ENCODE measurements at places on chromosomes 2 and 18. TPM values are rescaled to one million over a fixed set of nuclear protein-coding genes. Genes with fewer than 3 reads are reported as not detected.

Gene THSD7B
- 2.3 TPM for total RNA-seq

Gene NFU1
- 47.3 TPM for total RNA-seq

Gene POTEC
- not detected for total RNA-seq

Gene RNF152
- total RNA-seq = 131 TPM

Gene SERPINB13
- total RNA-seq = not detected

Gene TTL
- total RNA-seq = 61.1 TPM

Gene TMEM150A
- 29.9 TPM for total RNA-seq

Gene HTR2B
- not detected for total RNA-seq

Gene AOX1
- 8.8 TPM for total RNA-seq

Gene ANKRD53
- 1.0 TPM for total RNA-seq

Gene VIL1
- total RNA-seq = 83.1 TPM

Gene GREB1
- 174 TPM for total RNA-seq

Gene DUSP28
- 2.1 TPM for total RNA-seq

Gene CTAGE1
- not detected for total RNA-seq

Gene TMEM163
- total RNA-seq = 0.21 TPM

Gene PCBP1
- 373 TPM for total RNA-seq

Gene FHOD3
- 3.0 TPM for total RNA-seq

Gene UGT1A10
- total RNA-seq = 0.13 TPM

Gene ZNF638
- total RNA-seq = 179 TPM

Data from endodermal cell (in vitro differentiated cells).